ENCODE measurements at places on chromosomes 1 and 21.
A peak's percentile ranks its signal among the peaks of the same experiment; 100 is the strongest.

DNA sequence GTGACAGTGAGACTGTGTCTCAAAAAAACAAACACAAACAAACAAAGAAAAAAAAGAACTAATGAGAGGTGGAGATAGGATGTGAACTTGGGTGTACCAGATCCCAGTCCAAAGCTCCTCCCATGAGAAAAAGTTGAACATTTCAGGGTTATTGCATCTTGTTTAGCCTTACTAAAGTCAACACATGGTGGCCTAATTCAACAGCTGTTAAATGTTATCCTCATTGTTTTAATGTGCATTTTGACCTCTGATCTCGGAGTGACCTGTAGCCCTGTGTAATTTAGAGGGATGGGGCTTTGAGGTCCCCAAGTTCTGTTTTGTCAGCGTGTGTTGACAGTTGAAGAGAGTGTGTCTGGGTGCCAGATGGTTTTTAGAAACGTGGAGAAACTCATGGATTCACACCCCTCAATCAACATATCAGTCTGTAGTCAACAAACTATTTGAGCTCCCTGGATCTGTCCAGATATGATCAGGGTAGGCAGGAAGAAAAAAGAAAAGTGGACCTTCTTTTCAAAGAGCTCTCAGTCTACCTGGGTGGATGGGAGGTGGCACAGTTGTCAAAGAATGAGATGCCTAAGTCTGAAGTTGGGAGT lies 34.7 kb downstream of the PTPRU start:
- peak; percentile 59 for DNase-seq

- no peak for DNase-seq
Measured at GRCh38 chr1:35345439-35345981, 77.0 kb downstream of the ZMYM4 start.

DNA sequence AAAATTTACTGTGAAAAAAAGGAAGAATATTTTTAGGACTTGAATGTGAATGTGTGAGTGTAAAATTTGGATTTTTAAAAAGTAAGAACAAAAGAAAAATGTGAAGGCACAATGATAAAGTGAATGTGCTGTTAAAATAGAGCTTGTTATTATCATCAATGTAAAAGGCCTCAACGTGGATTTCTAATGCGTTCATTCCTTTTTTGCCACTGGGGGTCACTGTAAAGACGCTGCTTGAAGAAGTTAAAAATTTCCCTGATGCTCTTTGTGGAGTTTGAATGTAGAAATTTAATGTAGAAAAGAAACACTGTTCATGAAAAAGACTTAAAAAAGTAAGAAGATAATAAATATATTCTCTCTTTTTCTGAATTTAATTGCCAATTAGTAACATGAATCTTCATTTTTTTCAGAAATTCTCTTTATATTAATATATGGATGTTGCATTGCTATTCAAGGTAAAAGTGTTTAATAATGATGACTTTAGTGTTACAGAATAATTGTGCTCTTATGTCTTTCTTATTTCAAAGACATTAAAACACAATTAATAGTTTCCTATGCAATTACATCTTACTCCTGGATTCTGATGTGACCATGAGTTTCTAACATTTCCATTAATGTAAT lies 161.5 kb downstream of the DNM3 start:
- DNase-seq, result peak; percentile 71

GRCh38 chr21:33799378-33800090 lies 116.1 kb downstream of the ATP5PO start:
- no peak for DNase-seq

GRCh38 chr1:205595435-205595834 lies 36.4 kb downstream of the ELK4 start:
- no peak for DNase-seq

- DNase-seq, result no peak
Measured at GRCh38 chr1:20262810-20263534, 27.7 kb upstream of the VWA5B1 start.

DNA sequence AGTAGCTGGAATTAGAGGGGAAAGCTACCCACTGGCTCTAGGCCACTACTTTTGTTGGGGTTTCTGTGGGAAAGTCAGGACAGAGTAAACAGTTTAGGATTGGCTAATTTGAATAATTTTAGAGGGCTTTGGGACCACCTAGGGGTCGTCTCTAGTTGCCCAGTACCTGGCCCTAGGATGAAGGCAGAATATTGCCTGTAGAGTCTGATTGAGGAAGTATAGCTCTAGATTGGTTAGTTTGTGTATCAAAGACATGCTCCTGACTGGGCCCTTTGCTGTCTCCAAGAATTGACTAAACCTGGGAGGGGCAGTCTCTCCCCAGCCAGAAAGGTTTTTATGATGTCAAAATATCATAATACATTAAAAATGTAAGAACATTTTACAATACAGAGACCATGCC lies 142.0 kb downstream of the POU2F1 start:
- DNase-seq, result no peak

- DNase-seq, result no peak
Measured at GRCh38 chr1:241598249-241598648, 41.9 kb downstream of the CHML start.

Data from AG10803 (cell line).